ENCODE measurements at places on chromosomes 2 and 18. TPM values are rescaled to one million over a fixed set of nuclear protein-coding genes. Genes with fewer than 3 reads are reported as not detected.
A peak's percentile ranks its signal among the peaks of the same experiment; 100 is the strongest.

- peak; percentile 53 for DNase-seq
Measured at GRCh38 chr2:159290289-159290907, 3.9 kb upstream of the WDSUB1 start.

DNA sequence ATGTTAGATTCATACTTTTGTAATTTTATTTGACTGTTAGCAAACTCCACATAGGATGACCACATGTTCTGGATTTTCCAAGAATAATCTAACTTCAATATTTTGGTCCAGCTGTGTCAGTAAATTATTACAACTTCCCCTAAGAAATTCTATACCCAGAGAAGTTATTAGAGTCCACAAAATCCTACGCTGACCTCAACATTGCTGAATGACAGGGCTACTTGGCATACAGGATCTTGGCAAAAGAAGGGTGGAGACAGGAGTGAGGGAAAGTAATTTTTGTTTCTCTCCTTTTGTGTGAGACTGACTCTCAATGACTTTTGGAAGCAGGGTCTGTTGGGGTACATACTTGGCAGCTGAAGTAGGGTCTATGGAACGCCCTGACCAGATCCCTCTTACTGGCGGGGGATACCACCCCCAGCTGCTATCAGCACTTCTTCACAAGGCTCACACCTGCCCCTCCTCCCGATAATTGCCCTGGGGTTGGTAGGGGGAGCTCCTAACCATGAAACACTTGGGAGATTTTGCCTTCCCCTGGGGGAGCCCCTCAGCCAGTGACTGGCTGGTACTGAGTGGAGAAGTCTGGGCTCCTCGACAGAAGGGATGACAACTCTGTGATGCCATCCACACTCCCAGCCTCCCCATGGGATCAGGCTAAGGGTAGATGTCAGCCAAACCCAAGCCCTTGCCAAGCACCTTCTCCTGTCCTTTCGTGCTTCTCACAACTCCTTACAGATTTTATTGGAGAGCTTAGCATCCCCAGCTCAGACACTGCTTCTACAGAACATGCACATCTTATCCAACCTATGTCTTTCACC lies 110.6 kb upstream of the FHL2 start:
- no peak for DNase-seq

DNA sequence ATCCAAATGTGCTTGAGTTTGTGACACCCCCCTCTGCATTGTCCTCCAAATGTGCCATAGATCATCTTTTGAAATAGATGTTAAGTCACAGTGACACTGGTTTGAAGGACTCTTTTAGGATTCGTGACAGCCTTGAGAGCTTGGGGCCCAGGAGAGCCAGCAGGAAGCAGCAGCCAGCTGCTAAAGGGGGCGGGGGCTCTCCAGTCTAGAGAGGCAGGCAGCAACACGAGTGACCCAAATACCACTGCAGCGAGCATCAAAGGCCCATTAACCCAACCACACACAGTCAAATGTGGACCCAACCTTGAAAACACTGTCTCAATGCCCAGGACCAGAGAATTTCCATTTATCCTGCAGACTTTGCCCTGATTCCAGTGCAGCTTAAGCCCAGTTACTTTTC lies 75.6 kb downstream of the ZBTB7C start:
- DNase-seq: no peak

The PRSS56 gene
- not detected for total RNA-seq
